Stimulated activated CD4-positive, alpha-beta T cell treated with anti-CD3 and anti-CD28 coated beads, Interleukin-4, amount 100 ng/mL, for 1 hour (primary cell): ENCODE measurements at places on chromosomes 6 and 20.

DNA sequence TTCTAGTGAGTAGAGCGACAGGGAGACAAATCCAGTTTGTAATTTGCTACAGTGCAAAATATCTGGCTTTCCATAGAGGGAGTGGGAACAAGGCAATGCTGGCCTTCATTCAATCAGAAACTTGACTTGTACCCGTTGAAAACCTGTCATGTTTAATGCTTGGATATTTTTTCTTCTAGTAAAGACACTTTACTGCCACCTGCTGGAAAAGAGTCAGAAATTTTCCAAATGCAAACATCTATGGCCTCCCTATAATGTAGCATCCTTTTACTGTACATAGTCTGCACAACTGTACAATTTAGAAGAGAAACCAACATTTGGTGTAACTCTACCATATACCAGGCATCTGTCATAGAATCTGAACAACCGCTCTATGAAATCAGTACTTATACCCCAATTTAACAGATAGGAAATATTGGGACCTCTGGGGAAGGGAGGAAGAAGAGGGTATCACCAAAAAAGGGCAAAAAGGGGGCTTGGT, 16.7 kb upstream of the TBC1D20 start:
- no peak for DNase-seq

DNA sequence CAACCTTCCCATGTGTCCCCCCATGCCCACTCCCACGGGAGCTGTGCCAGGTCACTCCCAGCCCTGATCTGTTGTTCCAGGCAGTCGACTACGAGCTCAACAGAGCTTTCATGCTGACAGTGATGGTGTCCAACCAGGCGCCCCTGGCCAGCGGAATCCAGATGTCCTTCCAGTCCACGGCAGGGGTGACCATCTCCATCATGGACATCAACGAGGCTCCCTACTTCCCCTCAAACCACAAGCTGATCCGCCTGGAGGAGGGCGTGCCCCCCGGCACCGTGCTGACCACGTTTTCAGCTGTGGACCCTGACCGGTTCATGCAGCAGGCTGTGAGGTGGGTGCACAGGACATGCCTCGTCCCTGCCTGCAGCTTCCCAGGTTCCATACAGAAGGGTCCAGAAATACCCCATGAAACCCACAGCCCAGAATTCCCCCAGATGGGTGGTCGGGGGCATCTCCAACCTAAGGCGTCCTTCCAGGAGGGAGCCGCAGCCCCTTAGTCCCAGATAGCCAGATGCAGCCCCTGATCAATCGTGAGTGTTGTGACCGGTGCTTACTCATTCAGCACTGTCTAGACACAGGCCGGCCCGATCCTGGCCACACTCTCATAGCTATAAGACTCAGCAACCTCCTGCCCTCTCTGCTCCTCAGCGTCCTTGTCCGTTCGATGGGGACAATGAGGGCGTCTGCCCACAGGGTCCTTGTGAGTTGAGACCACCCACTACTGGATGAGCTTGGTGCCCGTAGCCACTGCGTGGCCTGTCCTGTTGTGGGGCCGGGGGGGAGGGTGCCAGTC, 142.1 kb downstream of the TAF4 start:
- DNase-seq = no peak

- DNase-seq = no peak
These were observed 67.5 kb downstream of the TRPC4AP start for GRCh38 chr20:35025116-35025515.

DNA sequence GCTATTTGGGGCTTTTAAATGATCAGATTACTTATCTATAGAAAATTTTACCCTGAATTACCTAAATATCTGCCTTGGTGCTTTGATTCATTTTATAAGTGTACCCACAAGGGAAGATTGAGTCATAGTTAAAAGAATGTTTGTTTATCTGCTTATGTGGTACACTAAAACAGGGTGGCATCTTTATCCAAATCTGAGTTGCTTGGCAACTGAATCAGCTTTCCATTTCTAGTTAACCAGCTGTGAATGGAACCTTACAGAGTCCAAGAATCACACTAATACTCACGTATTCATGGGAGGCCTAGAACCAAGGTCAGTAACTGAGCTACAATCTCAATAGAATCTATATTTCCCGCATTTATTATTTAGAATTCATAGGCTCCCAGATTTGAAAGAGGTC, 44.0 kb upstream of the CAP2 start:
- DNase-seq = no peak

DNA sequence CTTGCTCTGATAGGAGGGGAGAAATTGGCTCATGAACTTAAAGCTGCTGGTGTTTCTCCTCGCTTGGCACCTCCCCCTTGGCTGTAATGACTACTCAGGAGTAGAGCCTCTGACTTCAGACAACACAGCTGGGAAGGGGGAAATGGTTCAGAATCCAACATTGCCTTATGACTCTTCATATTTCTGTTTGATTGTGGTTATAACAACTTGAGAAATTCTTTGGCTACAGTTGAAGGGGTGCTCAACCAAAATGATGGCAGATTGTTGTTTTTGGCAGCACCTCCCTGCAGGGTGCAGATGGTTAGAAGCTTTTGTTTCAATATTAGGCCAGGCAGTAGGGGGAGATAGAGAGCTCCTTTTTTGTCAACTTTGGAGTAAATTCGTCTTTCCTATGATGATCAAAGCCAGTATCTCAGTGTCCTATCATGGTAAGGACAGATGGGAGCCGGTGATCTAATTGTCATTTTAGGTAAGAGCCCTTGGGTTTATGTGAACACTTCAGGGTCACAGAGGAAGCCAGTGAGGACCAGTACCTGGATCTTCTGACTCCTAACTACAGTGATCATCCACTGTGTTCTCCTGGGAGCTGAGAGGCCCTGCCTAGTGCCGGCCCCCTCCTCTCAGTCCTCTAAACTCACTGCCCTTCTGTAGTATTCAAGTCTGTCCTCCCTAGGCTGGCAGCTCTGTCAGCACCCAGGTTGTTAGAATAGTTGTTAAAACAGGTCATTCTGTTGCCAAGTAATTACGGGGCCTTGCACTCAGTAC, 39.9 kb downstream of the RPRD1B start:
- DNase-seq = no peak

DNA sequence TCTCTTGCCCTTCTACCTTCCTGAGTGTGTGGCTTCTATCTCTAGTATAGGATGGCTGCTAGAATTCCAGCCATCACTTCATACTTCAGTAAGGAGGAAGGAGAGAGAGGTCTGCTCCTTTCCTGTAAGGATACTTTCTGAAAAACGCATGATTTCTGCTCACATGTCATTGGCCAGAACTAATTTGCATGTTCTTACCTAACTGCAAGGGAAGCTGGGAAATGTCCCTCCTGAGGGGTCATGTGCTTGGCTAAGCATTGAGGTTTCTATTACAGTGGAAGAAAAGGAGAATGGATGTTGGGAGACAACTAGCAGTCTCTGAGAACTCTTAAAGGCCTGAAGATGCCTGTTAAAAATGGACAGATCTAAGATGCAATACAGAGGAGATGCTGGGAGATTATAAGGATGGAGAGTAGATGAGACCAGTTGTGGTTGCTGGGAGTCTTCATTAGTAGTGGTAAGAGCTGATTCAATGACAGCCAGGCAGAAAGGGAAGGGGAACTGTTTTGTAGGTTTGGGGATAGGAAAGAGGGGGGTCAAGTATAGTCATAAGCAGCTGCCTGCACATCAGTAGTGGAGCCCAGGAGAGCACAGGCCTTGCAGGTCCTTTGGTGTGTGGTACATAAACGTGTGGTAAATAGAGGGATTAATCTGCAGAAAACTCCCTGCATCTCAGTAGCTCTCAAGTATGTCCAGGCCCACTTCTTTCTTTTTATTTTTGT, 20.2 kb downstream of the CDS2 start:
- no peak for DNase-seq

DNA sequence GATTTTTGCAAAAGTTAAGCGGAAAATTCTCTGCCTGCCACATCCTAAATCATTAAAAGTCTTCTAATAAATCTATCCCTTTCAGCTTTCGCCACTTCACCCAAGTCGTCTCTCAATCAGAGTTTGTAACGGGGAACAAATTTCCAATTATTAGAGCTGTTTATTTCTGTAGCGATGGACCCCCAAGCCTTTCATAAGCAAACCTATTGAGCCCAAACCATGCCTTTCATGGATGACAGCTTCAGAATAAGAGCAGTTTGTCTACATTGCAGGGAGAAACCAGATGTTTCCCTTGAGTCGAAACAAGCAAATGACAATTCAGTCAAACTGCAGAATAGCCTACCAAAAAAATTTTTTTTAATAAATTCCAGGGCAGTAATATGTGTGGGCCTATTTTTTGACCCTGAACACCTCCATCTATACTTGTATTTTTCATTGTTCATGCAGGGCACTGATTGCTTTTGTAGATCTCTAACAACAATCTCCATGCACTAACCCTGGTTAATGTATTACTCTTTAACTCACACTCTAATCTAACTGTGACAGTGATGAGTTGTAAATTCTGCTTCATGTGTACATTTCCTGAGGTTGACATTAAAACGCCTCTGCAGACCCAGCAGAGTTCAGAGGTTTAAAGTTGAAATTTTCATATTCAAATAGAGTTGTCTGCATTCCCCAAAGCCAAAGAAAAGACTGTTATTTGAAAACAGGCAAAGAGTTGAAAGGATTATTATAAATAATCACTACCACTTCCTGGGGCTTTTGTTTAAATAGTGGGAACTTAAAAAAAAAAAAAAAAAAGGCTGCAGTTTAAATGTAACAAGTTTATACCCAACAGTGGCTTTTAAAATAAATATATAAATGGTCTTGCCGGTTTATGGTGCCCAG, 64.5 kb downstream of the ATP9A start:
- DNase-seq = no peak

GRCh38 chr20:2305029-2305428, 9.2 kb downstream of the TGM3 start:
- no peak for DNase-seq

GRCh38 chr6:155418017-155418761, 37.5 kb downstream of the NOX3 start:
- DNase-seq = peak; percentile 65

GRCh38 chr6:1519597-1519996, 90.1 kb upstream of the FOXC1 start:
- no peak for DNase-seq

- no peak for DNase-seq
These were observed 5.5 kb upstream of the POU5F1 start for GRCh38 chr6:31175971-31176370.

DNA sequence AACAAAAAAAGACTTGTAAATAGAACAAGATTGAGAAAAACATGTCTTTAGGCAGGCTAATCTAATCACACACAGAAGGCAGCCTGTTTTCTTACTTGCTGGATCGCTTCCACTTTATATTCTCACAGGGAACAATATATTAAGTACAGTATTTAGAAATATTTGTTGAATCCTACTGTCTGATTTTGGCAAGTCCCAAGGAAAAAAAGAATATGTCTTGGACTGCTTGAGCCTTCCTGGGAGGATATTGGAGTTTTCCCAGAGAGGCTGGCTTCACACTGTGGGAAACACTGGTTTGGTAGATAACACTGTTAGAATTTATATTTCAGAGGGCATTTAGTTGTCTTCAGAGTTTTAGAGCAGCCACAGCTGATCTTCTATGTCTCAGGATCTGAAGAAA, 229.7 kb downstream of the PRL start:
- DNase-seq = no peak

DNA sequence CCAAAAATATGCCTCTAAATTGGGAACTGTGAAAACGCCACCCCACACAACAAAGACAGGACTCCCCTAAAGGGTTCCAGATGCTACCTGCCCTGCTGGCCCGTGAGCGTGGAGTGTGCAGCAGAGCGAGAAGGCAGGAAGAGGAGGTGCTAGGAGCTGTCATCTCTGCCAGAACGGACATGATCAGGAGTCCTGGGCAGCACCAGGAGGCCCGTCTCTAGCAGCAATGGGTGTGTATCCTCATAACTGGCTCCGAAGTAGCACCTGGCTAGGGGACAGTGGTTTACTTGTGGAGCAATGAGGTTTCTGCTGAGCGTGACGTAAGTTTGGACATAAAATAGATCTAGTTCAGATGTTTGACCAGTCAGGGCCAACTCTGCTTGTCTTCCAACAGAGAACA, 226.0 kb downstream of the CDH4 start:
- no peak for DNase-seq

DNA sequence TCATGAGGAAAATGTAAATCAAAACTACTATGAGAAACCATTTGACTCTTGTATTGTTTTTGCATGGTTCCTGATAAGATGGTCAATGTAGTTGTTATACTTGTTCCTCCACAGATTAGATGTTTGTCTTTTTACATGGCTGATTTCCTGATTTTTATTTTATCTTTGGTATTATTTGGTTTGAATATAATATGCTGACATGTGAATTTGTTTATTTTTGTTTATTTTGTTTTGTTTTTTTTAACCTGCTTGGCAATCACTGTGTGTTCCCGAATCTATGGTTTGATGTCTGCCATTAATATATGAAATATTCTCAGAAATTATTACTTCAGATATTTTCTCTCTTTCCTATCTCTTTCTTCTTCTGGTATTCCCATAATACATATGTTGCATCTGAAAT, 899.5 kb upstream of the ADGRB3 start:
- no peak for DNase-seq

- DNase-seq = no peak
These were observed 744 bp downstream of the KIF25 start for GRCh38 chr6:167998215-167998614.

- DNase-seq = no peak
These were observed 200.5 kb downstream of the SMOC2 start for GRCh38 chr6:168641446-168641845.

- no peak for DNase-seq
These were observed 148.2 kb downstream of the OPRM1 start for GRCh38 chr6:154187203-154187602.

DNA sequence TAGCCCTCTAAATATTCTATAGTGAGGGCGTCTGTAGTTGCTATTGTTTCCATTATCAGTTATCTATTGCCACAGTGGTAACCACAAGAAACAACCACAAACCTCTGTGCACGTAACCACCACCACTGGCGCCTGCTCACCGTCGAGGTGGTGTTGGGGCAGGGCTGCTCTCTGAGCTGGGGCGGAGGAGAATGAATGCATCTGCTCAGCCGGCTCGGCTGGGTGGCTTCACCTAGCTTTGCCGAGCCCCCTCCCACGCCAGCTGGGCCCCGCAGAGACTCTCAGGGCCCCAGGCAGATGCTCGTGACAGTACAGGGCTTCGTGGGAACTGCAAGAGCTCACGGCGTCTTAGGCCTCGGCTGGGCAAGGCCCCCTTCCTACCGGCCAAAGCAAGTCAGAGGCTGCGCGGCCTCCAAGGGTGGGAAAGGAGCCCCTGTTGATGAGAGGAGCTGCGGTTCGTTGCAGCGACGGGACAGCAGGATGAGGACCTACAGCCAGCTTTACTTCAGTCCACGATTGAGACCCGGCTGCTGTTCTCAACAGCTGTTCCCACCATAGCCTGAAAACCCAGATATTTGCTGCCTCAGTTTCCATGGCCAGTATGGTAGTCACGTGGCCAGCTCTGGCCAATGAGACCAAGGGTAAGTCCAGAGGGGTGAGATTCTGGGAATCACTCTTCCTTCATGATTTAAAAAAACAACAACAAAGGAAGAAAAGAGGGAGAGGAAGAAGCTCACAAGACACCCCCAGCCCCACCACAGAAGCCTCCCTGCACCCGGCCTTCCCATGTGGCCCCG, 120.2 kb upstream of the AFDN start:
- peak; percentile 57 for DNase-seq

- DNase-seq = no peak
These were observed 535 bp downstream of the NKAIN2 start for GRCh38 chr6:123804014-123804786.
